ENCODE measurements at places on chromosomes 16 and 17. TPM values are rescaled to one million over a fixed set of nuclear protein-coding genes. Genes with fewer than 3 reads are reported as not detected.

Gene JPH3
- polyA plus RNA-seq: 0.83 TPM

GRCh38 chr16:69408475-69408874 is 15.9 kb upstream of the CYB5B start:
- DNase-seq: no peak

DNA sequence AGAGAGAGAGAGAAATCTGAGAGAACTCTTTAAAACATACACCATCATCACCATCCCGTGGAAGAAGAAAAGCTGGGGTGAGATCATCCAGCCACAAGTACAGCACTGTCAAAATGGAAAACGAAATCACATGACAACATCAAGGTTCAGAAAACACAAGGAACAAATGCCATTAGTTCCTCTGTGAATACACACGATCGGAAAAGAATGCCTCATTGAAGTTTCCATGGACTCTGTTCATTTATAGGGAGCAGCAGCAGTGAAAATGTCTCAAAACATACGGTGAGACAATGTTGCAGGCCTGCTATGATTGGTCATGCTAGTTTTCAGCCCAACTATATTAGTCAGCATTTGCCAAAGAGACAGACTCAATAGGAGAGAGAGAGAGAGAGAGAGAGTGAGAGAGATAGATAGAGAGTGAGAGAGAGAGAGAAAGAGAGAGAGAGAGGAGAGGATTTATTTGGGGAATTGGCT is 4.4 kb downstream of the CFAP97D1 start:
- no peak for DNase-seq

- DNase-seq: no peak
Measured at GRCh38 chr17:28956112-28956511, 4.8 kb upstream of the PHF12 start.

GRCh38 chr17:35359398-35359797 is 14.0 kb downstream of the SLFN11 start:
- DNase-seq: no peak

Gene TMEM92
- polyA plus RNA-seq: 6.3 TPM

All from left lung (tissue), 14 donors.